ENCODE measurements at places on chromosomes 12 and 14. TPM values are rescaled to one million over a fixed set of nuclear protein-coding genes. Genes with fewer than 3 reads are reported as not detected.
A peak's percentile ranks its signal among the peaks of the same experiment; 100 is the strongest.

- no peak for DNase-seq
Observed at GRCh38 chr12:71441836-71442566, 2.4 kb downstream of the LGR5 start.

DNA sequence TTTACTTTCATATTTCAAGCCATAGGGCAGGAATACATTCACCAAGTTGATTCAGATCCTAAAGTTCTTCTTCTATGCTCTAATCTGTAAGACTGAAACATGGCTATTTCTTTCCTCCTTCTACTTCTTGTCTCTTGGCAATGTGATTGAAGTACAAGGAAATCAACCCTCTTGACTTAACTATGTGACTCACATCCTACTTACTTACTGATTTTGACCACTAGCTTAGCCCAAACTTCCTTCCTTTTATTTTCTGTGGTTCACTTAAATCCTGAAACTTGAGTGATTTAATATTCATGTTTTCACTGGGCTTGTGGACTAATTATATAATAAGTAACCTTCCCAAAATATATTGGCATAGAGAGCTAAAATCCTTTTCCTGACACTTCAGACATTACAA, 111.2 kb upstream of the NOVA1 start:
- DNase-seq = peak; percentile 54

DNA sequence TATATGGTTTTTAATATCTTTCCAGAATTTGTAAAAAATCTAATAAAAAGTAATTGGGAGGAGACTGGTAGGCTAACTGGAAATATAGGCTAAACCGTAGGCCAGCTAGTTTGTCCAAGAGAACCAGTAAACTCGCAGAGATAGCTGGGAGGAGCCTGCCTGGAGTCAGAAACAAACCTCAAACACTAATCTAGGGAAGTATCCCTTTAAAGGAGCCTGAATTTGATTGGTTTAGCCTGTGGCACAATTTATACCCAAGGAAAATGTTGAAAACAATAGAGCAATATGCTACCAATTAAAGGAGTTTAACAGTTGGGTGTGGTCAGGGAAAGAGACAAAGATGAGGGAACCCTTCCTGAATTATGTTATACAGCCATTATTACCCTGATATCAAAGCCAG, 109.6 kb downstream of the EML5 start:
- no peak for DNase-seq

DNA sequence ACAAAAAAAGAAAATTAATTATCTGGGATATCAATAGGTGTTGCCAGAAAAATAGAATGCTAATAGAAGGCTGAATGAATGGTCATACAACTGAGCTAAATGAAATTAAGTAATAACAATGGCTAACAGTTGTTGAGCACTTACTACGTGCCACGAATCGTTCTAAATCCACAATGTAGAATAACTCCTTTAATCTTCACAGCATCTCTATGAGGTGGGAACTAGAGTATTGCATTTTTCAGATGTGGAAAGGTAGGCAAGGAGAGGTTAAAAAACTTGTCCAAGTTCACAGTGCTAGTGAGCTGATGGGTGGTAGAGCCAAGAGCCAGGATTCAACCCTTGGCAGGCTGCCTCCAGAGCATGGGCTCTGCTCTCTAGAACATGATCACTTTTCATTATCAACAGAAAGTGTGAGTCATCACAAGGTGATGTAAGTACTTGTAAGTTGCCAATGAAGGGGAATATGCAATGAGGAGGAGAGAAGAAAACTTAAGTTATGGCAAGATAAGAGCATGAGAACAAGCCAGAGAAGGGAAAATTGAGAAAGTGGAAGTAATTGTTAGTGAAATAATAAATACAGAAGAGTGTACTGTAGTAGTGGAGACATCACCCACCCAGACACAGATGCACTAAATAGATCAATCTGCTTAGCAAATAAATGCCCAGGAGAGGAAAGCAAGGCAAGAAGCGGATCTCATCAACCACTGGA, 122.1 kb downstream of the PRKD1 start:
- DNase-seq = peak; percentile 16

GRCh38 chr14:94752591-94753436, 17.1 kb downstream of the GSC start:
- no peak for DNase-seq

DNA sequence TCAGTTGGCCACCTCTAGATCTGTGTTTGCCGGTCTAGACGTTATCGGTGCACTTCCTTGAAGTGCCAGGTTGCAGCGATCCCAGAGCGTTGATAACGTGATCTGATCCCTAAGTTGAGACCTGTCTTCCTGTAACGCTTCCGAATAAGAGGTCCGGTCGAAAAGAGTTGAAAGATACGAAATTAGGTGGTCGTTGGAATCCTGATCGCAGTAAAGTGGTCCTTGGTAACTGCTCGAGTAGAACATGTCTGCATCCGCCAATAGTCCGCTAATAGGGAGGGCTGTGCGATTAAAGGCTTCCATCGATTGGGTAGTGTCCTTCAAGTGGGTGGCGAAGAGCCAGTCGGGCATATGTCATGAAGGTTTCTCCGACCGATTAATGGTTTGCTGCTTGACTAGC, 2.7 kb downstream of the SRSF5 start:
- no peak for DNase-seq

DNA sequence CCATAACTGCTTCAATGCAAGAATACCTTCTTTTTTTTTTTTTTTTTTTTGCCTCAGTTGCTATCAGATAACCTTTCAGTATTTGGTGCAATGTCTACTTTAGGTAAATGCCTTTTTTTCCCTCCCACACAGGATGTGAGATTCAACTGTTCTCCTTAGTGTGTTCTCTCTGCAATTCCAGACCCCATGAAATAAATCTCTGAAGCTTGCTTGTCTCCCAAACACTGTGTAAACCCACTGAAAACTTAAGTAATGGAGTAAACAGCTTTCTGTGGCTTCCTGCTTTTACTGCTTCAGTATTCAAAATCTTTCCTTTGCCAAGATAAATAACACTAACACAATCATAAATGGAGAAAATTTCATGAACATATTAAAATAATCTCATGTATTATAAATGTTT, 55.8 kb upstream of the CLEC14A start:
- DNase-seq = no peak

DNA sequence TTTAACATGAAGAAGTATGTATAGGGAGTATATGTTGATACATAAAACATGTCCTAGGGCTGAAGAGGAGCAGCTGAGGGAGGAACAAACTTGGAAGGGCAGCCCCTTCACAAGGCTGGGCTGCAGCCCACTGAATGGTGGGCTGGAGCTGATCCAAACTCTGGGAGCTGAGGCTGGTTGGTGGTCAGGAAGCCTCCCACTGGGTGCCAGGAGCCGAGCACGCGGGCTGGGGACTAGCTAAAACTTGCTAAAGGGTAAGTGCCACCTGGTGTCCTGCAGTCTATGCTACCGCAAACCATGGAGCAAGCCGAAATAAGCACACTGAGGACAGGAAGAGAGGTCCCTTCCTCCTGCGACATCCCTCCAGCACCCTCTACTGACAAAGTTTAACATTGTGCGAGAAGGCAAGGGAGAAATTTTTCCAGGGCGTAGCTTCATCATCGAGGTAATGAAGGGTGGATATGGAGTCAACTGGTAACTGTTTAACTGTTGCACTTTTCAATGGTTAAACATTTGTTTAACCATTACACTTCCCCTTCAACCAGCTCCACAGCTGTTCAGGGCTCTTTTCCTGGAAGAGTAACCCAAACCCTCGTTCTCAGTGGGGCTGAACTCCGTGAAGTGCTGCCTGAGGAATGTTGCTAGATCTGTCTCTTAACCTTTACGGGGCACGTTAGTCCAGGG, 42.2 kb downstream of the EGLN3 start:
- DNase-seq = no peak

DNA sequence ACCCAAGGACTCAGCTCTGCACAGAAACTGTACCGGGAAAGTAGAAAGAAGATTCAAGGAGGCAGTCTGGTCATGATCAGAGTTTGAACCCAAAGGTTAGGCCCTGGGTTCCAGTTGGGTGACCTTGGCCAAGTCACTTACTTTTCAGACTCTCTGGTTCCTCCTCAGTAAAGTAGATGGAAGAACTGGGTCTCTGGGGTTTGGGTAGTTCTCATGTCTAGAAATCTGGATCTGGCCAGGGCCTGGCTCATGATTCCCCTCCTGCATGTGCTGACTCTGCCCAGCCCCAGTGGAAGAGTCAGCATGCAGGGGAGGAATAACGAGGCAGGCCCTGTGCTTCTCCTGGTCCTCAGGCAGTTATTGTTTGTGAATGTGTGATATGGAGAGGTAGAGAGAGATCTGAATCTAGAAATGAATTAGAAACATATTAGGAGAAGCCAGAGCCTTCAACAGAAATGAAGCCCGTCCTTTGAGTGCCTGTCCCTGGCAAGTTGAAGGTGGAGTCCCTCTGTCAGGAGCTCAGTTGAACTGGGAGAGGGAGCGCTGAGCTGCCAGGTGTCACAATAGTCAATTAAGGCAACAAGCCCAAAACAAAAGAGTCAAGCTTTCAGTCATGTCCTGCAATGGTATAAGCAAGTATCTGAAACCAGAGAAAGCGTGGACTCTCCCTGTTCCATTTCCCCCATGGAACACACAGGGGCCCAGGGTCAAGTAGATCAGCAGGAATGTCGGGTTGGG, 131.3 kb upstream of the HIF1A start:
- no peak for DNase-seq

GRCh38 chr14:84202486-84202885, 1327.5 kb upstream of the FLRT2 start:
- DNase-seq = no peak

- no peak for DNase-seq
Observed at GRCh38 chr12:18589316-18589715, 148.5 kb downstream of the PLCZ1 start.

GRCh38 chr12:93379981-93380361, 2.2 kb downstream of the NUDT4 start:
- no peak for DNase-seq

DNA sequence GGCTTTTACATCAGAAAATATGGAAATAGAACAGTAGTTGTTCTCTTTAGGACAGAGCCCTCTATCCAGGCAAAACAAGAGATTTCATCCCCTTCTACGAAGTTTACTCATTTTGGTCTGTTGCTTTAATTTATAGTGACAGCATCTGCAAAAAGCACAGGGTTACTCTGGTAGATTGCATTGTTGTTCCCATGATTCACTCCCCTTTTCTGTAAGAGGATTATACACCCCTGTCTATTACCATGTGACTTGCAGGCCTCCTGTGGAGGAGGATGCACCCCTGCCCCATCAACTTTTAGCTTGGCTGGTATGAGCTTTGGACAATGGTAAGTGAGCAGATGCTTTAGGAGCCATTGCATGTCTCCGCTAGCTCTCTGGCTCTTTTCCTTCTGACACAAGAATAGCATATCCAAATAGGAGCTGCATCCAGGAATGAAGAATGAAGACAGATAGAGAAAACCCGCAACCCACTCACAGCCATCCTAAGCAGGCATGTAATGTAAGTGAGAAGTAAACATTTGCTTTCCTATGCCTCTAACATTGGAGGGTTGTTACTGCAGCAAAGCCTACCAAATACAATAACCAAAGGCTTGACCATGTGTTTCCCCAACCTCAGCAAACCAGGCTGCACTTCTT, 304.2 kb downstream of the AKAP6 start:
- no peak for DNase-seq

GRCh38 chr12:132118876-132119275, 25.2 kb downstream of the DDX51 start:
- DNase-seq = no peak

The DIO2 gene
- not detected for total RNA-seq

The ASCL1 gene
- not detected for total RNA-seq

The VRTN gene
- total RNA-seq = not detected

The LRP1-AS gene
- not detected for total RNA-seq

The DHH gene
- total RNA-seq = 0.05 TPM

The PLD4 gene
- total RNA-seq = not detected

All from glomerular endothelial cell (primary cell).